Stimulated activated effector memory CD8-positive, alpha-beta T cell treated with anti-CD3 and anti-CD28 coated beads, Interleukin-12 subunit alpha, Interleukin-12 subunit beta, amount 100 ng/mL, for 72 hours (primary cell): ENCODE measurements at places on chromosomes 5 and 9.

DNA sequence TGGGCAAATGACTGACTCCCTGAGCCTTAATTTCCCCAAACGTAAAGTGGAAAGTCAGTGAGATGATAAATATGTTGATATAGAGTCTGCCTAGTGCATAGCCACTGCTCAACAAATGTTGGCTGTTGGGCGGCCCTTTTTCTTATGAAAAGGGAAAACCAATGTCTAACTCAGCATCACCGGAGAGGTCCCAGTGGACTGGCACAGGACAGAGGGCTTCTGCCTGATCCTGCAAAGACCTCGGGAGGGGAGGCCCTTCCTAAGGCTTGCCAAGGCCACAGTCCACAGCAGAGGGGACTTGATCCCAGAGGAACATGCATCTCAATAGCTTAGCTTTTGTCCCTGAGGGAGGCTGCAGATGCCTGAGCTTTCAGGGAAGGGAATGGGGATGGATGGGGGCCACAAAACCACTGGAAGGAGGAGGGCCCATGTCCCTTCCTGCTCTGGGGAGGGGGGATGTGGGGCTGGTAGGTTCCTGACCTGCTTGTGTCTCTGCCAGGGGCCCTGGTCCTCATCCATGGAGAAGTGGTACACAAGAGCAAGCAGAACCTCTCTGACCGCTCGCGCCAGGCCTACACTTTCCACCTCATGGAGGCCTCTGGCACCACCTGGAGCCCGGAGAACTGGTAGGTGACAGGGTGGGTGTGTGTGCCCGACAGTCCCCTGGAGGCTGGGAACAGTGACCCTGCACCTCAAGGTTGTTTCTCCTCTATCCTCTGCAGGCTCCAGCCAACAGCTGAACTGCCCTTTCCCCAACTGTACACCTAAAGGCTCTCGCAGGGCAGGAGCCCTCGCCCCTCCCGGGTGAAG lies 6.3 kb downstream of the DOLK start:
- no peak for DNase-seq

GRCh38 chr5:158832096-158832685 lies 267.5 kb downstream of the EBF1 start:
- no peak for DNase-seq

DNA sequence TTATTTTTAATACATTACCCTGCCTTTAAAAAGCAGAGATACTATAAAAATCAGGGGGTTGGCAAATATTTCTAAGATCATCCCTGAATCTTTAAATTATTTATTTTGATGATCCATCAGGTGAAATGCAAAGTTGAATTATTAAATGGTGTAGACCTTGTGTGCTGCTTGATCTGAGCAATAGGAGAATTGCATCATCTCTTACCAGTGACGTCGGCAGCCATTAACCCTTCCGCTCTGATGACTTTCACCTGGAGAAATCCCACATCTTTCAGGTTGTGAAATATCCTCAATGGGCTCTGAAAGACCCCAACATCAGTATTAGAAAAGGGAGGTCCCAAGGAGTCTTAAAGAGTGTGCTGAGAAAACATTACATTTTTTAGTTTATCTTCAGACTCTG lies 270.2 kb downstream of the SLF1 start:
- no peak for DNase-seq

DNA sequence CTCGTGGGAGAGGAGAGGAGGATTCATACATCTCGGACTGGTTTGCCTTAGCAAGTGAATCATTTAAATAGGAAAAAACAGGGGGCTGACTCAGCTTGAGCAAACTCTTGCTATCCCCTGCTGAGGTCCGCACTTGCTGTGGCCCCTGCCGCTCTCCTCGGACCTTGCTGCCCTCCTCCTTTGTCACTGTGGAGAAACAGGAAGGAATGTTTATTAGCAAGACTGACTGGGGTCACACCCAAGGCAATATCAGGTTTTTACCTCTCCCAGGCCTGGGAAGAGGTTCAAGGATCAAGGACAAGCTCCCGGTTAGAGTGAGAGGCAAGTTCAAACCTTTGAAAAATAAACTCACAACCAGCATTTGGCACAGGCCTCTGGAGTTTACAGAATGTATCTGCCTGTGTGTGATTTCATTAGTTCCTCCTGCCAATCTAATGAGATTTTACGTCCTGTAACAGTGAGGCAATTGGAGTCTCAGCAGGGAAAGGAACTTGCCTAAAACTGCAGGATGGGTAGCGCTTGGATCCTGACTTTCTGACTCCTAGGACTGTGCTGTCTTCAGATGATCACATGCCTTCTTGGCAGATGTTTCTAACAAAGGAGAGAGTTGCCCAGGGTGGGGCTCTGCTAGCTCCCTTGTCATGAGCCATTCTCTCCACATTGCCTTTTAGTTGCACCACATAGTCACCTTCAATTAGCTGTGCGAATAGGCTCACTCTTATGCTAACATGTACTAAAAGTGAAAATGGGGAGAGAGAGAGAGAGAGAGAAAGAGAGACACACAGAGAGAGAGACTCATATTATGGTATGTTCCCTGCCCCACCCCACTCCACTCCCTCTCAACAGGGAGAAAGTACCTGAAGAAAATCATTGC lies 108.6 kb upstream of the CDKN2B start:
- DNase-seq: no peak

- no peak for DNase-seq
These were observed 54.7 kb upstream of the ALDH1B1 start for GRCh38 chr9:38337706-38338264.

GRCh38 chr5:169538944-169539343 lies 44.6 kb upstream of the SPDL1 start:
- no peak for DNase-seq

DNA sequence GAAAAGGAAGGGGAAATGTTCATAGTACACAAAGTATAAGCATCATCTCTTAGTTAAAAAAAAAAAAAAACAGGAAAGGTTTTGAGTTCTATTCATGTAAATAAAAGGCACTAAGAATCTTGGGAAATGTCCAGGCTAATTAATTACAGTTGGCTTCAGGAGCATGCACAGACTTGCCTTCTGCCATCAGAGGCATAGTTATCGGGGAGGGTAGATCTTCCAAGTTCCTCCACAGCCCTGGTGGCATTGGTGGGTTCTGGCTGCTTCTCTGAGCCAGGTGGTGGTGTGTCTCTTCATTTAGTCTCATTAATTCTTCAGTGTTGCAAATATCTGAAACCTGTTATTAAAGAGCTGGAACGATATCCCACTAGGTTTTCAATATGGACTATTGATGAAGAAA lies 85.2 kb downstream of the TMEM252 start:
- no peak for DNase-seq

DNA sequence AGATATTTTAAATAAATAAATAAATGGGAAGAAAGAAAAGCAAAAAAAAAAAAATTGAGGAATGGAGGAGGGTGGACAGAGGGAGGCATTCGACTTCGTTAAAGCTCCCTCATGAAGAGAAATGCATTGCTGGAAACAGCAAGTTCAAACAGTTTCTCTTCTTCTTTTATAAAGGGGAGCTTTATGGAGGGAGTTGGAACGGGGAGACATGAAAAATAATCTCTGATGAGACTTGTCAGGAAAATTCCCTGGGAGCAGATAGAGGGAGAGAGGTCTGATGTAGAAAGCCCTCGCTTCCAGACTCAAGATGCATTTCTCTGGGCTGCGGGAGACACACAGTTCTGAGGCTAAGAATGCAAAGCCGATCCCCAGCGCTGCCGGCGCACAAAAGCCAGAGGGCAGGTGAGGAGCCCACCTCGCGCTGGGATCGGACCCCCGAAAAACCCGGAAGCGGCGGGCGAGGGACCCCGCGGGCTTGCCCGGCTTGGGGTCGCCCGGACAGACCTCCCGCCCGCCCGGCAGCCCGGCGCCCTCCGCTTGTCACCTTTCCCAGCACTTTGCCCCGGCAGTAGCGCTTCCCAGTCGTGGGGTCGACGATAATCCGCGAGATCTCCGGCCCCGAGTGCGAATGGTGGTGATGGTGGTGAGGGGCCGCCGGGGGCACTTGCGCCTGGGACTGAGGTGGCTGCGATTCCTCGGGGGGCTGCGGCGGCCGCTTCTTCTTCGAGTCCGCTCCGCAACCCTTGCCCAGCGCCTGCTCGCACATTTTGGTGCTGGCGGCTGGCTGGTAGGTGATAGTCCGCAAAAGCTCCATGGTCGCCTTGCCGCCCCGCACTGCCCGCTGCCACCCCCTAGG lies 512 bp downstream of the PLK2 start:
- DNase-seq: peak; percentile 50

- DNase-seq: no peak
These were observed 124.5 kb downstream of the CDH12 start for GRCh38 chr5:22728610-22729009.

DNA sequence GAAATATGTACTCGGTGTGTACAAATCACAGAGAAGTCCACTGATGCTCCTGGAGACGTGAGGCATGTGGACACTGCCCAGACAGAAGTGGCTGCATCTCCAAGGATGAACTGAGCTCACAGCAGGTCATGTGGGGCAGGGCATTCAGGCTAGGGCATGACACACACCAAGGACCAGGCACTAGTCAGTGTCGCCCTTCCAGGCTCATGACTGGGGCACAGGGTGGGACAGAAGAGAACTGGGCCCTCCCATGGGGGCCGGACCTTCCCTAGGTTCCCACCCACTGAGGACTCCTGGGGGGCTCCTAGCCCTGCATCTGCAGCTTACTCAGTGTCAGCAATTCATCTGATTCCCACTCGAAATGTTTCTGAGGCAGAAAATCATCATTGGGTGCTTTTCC lies 256.8 kb upstream of the IRX4 start:
- no peak for DNase-seq

- no peak for DNase-seq
These were observed 4.5 kb downstream of the RCL1 start for GRCh38 chr9:4796988-4797853.

DNA sequence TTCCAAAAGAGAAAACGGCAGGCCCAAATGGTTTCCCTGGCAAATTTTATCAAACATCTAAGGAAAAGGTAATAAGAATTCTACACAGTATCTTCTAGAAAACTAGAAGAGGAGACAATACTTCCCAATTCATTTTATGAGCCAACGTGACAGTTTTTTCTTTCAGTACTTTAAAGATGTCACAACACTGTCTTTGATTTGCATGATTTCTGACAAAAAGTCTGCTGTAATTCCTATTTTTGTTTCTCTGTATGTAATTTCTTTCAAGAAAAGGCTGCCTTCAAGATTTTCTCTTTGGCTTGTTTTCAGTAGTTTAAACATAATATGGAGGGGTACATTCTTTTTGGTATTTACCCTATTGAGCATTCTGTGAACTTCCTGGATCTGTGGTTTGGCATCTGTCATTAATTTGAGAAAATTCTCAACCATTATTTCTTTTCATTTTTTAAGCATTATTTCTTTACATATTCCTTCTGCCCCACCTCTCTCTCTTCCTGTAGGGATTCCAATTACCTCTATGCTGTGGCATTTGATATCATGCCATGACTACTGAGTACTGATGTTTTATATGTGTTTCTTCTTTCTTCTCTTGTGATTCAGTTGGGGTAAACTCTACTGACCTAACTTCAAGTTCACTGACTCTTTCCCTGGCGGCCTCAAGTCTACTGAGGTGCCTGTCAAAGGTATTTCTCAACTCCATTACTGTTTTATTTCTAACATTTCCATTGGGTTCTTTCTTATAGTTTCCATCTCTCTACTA lies 32.2 kb downstream of the ANKS6 start:
- DNase-seq: no peak

DNA sequence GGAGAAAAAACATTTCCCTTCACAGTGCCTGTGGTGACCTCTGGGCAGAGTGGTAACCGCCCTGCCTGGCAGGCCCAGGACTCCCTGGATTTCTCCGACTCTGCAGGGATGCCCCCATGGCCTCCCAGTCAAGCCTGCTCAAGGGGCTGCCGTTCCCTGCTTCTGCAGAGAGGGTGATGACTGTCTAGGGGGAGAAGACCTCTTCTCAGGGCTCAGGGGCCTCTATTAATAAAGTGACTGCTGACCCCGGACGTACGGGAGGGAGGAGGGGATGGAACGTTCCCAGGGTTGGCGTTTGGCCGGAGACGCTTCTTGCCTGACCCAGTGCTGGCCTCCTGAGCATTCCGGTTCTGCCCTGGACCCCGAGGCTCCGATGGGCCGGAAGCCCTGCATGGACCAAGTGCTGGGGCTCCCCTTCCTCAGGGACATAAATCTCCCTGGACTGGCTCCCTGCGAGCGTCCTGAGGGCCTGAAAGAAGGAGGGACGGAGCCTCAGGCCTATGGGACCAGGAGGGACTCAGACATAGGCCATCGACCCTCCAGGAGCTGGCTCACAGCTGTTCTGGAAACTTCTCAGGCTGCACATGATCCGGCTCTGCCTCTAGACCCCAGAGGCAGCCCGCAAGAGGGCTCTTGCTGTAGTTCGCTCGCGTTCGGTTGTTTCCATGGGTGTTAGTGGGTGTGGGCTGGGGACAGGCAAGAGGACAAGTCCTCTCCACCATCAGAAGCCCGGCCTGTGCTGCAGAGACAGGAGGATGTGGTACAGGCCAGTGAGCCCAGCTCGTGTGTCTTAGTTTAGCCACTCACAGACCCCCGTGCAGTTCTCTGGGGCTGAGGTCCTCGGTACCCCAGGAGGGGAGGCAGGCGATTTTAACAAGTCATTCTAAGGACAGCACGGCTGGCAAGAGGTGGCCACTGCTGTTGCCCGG lies 8.1 kb upstream of the RNU6ATAC start:
- no peak for DNase-seq

- peak; percentile 54 for DNase-seq
These were observed 88.1 kb downstream of the FGF1 start for GRCh38 chr5:142597546-142598337.

- DNase-seq: no peak
These were observed 72.0 kb downstream of the PPARGC1B start for GRCh38 chr5:149802008-149802680.

DNA sequence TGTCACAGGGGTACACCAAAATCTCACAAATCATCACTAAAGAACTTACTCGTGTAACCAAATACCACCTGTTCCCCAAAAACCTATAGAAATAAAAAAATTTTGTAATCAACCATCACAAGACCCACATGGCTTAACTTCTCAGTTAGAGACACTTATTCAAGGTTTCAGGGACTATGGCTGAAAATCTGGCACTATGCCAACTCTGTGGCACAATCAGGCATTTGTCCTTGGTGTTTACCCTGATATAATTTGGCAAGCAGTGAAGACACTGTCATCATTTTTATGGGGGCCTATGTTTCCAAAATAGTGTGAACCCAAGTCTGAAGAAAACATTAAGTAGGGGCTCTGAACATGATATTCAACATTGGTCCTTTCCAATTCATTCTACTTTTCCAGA lies 59.0 kb downstream of the ZNF622 start:
- DNase-seq: no peak

DNA sequence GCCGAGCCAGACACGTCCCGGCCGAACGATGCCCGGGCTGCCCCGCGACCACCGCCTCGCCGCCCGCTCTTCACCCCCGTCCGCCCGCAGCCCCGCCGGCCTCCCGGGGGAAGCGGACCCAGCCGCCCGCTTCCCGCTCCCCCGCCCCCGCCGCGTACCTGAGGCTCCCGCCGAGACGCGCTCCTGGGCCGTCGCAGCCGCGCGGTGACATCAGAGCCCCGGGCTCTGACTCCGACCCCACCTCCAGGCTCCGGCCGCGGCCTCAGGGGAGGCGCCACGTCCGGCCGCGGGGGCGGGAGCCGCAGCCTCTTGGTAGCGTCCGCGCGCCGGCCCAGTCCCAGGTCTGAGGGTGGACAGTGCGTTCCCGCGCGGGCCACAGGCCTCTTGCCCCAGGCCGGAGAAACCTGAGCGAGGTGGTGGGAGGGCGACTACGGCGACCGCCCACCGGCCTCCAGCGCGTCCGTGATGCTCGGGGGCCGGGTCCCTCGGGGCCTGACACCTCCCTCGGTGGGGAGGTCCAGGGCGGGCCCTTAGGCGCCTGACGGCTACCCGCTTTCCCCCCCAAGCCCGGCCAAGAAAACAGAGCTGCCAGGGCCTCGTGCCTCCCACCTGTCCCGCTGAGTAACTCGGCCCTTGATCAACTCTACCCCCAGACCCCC lies at the start of gene SHROOM1:
Gene SHROOM1 (minus strand): TSS at position 212 of the 659 bp plus-strand sequence. CDS start 4,507 bp downstream, outside the sequence.
- no peak for DNase-seq

- no peak for DNase-seq
These were observed 384.6 kb downstream of the BRINP1 start for GRCh38 chr9:118984607-118985006.
